ENCODE measurements at places on chromosomes 5 and 9.

GRCh38 chr5:166746506-166746905, 1544.9 kb upstream of the WWC1 start:
- no peak for DNase-seq

DNA sequence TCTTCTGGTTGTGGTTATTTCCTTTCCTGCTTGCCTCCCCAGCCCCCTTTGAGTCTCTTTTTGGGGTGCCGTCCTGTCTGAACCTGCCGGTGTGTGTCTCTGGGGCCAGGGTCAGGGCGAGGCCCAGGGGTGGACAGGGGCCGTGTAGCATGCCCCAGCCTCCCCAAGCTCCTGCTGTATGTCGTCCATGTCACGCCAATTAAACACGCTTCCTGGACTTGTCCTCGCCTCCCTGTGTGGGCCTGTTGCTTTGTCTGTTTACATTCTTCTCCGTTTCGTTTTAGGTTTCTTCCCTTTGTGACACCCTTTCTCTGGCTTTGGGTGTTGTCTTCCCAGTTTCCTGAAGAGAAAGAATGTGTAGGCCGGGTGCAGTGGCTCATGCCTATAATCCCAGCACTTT, 28.5 kb upstream of the HMCN2 start:
- DNase-seq, result no peak

- no peak for DNase-seq
These were observed 456.0 kb downstream of the RAB3C start for GRCh38 chr5:59038798-59039295.

DNA sequence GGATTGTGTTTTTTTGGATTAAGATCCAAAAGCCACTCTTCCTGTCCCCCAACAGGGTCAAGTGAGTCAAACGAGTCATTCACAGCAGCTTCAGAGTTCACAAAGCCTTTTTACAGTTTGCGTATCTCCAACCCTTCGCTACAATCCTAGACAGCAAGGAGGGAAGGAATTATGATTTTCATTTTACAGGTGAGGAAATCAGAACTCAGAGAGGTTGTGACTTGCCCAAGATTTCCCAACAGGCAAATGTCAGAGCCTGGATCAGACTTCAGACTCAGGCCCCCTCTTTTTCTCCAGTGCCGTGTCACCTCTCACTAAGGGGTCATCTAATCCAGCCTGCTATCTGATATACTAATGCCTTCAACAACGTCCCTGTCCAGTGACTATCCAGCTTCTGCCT, 72.1 kb upstream of the XPA start:
- DNase-seq, result no peak

- no peak for DNase-seq
These were observed 23.3 kb downstream of the KCNMB1 start for GRCh38 chr5:170365831-170366230.

GRCh38 chr5:73088026-73088425, 32.3 kb upstream of the TMEM171 start:
- DNase-seq, result no peak

DNA sequence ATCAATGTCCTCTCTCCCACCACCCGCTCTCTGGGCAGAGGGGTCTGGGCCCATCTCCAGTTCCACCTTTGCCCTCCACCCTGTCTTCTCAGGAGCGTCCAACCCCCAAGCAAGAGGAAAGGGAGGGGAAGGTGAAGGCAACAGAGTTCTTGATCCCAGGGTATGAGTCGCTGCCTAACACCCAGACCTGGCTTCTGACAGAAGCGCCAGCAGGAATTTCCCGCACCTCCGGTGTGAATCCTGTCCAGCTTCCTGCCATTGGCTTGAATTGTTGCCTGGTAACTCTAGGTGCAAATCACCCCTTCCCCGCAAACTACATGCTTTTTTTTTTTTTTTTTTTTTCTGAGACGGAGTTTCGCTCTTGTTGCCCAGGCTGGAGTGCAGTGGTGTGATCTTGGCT, 84.2 kb upstream of the IER5L start:
- no peak for DNase-seq

DNA sequence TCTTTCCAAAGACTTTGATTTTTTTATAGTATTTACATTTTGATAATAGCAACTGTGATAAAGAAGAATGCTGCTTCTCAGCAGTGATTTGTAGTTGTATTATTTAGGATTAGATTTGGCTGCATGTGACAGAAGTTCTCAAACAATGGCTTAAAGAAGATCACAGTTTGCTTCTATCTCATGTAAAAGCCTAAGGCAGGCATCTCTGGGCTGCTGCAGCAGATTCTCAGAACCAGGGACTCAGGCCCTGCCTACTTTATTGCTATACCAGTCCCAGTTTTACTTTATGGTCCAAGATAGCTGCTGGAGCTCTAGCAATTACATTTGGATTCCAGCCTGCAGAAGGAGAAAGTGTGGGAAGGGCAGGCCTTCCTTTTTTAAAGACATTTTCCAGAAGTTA, 8.8 kb upstream of the SNX2 start:
- DNase-seq, result no peak

- DNase-seq, result no peak
These were observed 111.6 kb downstream of the ZNF608 start for GRCh38 chr5:124634741-124635323.

DNA sequence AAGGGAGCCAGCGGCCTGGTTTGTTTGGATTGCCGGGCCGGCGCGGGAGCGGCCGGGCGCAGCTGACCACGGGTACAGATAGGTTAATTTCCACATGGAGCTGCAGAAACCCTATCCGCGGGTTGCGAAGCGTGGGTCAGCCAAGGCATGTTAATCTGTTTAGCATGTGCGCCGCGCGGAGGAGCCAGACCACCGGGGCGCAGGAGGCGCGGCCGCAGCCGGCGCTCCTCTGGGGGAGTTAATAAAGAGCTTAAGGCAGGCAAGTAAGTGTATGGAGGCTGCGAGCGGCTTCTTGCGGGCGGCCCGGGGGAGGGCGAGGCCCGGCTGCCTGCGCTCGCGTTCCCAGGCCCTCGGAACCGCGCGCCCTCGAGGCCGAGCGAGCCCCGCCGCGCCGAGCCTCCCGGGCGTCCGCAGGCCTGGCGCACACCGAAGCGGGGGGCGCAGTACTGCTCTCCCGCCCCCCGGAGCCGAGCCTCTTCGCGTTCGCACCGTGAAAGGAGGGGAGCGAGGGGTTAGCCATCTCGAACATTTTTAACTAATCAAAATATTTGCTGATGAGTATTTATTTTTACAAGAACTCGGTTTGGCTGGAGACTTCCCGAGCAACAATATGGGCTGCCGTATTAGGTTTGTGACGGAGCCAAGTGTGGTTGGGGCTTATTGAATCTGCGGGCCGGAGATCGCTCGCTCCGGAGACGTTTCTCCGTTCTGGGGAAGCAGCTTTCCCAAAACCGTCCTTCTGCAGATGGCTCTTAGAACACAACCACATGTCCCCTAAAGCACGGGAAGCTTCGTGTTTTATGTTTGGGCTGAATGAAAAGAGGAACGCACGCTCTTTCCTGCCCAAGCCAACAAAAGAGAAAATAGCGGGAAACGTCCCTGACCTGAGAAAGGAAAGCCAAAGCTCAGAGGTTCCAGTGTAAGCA, 28.8 kb downstream of the FOXD1 start:
- DNase-seq, result no peak

- no peak for DNase-seq
These were observed 195.0 kb downstream of the PDE4D start for GRCh38 chr5:59698207-59699178.

DNA sequence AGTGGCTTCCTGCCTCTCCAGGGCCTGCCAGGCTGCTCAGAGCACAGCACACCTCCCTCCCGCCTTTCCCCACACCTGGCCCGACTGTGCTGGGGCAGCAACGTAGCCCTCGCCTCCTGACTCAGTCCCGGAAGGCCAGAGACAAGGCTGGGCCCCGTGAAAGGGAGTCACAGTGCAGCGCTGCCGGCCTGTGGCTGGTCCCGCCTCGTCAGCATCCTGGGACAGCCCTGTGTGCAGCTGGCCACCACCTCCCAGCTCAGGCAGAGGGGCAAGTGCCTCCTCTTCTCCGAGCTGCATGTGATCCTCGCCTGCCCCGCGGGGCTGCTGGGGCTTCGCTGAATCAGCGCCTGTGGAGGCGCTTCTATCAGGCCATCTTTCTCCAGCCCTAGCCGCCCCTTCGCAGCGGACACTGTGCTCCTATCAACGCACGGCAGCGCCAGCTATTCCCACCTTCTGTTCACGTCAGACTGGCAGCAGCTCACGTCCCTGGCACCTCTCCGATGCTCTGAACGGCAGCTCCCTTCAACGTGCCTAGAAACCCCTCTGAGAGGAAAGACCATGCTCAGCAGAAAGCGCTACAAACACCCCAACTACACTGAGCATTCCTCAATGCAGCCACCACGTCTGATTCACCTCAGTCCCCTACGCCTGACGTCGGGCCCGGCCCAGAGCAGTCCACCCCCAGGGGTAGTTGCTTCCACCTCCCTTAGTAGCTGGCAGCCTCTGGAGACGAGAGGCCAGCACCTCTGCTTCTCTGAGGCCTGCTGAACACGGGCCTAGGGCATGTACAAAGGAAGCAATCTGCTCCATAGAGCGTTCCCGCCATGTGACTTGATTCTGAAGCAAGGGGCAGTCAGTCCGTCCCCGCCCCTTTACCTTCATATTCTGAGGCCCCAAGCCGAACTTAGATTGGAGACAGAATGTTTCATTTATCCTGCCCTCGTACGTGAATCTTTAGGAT, 78.8 kb downstream of the GPR21 start:
- peak; percentile 46 for DNase-seq

- peak; percentile 9 for DNase-seq
These were observed 165.6 kb upstream of the CCDC152 start for GRCh38 chr5:42591015-42591414.

DNA sequence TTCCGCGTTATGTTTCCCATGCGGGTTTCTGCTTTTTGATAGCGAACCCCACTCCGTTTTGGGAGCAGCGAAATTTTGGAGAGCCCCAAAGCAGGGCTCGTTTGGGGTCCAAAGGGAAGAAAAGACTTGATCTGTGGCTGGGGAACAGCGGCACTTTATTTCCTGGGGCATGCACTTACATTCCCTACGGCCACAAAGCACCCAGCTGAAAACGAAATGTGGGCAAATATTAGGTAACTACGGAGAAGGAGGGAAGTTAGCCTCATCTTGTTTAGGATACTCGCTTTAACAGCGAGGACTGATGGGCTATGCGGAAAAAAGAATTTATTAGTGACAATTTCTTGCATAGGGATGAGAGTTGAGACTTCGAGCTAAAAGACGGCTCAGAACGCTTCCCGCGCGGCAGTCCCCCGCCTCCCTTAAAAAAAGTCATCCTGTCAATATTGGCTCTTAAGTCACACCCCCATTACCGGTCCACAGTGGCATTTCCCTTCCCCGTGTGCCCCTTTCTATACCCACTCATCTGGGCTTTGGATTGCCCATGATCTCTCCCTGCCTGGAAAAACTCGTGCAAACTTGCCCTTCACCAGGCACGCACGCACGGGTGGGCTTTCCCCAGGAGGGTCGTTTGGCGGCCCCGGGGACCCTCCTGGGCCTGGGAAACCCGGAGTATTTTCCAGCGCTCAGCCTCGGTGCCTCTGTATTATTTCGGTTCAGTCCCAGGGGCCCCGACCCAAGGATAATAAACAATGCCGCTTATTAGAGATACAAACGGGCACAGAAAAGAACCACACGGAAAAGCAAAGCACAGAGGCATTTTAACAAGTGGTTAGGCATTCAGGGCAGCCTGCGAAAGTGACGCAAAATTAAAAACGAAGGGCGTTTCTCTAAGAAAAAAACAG, 35.8 kb upstream of the NFIB start:
- peak; percentile 45 for DNase-seq

GRCh38 chr9:132639322-132639721, 30.5 kb downstream of the DDX31 start:
- DNase-seq, result no peak

DNA sequence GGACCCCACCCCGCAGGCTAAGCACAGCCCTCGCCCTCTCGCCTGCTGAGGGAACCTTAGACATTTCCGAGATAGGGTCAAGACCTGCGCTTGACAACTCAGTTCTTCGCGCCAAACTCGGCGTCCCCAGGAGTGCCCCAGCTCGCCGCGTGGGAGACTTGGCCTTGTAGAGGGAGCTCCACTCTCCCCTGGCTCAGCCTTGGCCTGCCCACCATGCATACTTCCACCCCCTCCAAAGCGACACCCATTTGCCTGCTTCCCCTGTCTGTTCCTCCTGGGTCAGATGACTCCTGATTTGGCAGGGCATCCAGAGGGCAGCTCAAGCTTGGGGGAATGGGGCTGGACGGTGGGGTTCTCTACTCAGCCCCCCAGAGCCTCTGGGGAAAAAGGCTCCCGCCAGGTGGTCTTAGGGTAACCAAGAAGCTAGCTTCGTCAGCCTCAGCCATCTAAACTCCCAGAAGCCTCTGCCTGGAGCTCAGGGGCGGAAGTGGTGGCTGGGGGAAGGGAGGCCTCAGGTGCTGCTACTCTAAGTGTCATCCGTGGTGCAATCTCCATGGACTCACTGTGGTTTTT, 560 bp downstream of the DOCK2 start:
- peak; percentile 24 for DNase-seq

DNA sequence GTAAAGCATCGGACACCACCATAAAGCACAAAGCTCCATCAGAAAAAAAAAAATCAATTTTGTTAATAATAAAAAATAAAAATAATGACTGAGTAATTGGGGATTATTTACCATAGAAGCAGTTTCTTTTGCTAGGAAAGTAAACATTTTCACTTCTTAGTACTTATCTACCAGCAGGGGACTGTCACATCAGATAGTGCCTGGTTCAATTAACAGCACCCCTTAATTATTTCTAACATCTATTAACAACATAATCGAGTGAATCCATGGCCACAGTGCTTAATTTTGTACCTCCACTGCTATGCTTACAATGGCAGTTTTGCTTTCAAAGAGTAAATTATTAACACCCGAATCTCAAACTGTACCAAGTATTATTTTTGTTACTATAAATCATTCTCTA, 221.7 kb downstream of the SMARCA2 start:
- DNase-seq, result no peak

DNA sequence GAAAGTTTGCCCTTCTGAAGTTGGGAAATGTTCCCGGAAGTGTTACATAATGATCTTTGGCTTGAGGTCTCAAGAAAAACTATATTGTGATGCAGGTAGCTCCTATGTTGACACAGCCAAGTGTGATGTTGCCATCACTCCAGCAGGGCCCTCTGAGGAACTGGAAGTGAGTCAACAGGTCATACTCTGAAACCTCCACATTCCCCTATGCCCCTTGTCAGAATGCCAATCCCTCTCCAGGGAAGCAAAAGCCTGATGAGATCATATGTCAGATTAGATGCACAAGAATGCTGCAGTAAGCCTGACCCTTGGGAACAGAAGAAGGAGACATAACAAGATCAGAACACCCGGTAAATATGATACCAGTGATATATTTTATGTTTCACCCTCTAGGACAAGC, 66.8 kb upstream of the ITGA2 start:
- no peak for DNase-seq

GRCh38 chr5:129115680-129116079, 21.1 kb downstream of the ISOC1 start:
- DNase-seq, result no peak
